ENCODE measurements at places on chromosomes 3 and 15.

DNA sequence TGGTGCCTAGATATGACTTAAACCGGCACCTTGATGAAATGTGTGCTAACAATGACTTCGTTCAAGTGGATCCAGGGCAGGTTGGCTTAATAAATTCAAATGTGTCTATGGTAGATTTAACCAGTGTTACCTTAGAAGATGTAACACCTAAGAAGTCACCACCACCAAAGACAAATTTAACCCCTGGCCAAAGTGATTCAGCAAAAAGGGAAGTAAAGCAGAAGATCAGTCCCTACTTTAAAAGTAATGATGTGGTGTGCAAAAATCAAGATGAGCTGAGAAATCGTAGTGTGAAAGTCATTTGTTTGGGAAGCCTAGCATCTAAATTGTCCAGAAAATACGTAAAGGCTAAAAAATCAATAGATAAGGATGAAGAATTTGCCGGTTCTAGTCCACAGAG is 1.1 kb downstream of the FAN1 start:
- no peak for DNase-seq

- no peak for DNase-seq
Measured at GRCh38 chr3:53702776-53703530, 143.3 kb downstream of the CHDH start.

DNA sequence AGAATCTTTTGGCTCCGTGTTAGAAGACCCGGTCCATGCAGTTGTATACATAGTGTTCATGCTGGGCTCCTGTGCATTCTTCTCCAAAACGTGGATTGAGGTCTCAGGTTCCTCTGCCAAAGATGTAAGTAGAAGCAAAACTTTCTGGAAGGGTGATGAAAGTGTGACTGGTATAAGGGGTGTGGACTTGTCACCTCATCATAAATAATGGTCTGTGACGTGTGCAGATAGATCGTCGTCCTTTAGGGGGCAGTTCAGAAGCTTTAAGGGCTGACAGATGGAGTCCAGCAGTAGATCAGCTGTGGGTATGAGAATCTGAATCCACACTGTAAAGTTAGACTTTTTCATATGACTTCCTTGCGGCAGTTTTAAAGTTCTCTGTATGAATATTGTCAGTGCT is 15.3 kb downstream of the SEC61A1 start:
- no peak for DNase-seq

DNA sequence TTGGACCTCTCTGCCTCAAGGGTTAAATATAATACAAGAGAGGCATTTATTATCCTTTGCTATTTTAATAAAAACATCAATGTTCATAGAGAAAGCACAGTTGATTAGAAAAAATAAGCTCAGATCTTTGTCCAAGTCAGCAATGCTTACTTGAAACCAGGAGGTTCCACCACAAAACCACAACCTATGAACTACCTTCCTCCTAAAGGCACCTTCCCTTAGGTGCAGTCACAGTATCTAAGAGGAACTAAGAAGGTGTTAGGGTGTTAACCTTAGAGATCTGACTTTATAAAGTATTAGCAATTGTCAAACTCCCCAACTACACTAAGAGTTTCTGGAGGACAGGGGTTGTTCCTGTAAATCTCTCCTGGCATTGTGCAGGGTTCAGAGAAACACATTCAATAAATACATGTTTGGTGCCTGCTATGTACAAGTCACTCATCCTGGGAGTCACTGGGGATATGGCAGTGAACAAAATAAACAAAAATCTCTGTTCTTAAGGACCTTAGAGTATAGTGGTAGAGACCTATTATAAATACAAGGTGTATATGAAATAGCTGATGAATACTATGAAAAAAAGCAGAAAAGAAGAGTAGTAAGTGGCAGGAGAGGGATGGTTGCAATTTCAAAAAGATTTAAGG is 208.6 kb downstream of the NFKBIZ start:
- no peak for DNase-seq

DNA sequence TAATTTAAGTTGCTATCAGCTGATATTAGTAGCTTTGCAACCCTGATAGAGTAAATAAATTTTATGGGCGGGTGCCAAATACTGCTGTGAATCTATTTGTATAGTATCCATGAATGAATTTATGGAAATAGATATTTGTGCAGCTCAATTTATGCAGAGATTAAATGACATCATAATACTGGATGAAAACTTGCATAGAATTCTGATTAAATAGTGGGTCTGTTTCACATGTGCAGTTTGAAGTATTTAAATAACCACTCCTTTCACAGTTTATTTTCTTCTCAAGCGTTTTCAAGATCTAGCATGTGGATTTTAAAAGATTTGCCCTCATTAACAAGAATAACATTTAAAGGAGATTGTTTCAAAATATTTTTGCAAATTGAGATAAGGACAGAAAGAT is 70.0 kb downstream of the ECT2 start:
- DNase-seq = no peak

DNA sequence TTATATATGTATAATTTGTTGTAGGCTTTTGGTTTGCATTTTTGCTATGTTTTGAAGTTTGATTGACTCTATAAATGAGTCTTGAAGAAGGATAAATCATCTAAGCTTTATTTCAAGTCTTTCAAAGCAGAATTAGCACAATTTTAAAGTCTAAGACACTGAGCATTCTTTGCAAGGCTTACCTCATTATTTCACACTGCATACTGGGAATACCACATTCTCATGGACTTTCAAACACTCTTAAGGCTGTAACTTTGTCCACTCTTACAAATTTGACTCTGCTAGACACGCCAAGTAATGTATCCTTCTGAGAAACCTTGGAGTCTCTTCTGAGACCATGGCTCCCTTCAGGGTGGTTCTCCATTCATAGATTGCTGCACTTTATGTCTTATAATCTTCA is 281.3 kb upstream of the COL8A1 start:
- no peak for DNase-seq

- no peak for DNase-seq
Measured at GRCh38 chr3:134956395-134956794, 161.3 kb downstream of the EPHB1 start.

GRCh38 chr15:33021806-33022389 is 172.6 kb downstream of the FMN1 start:
- DNase-seq = peak; percentile 65

DNA sequence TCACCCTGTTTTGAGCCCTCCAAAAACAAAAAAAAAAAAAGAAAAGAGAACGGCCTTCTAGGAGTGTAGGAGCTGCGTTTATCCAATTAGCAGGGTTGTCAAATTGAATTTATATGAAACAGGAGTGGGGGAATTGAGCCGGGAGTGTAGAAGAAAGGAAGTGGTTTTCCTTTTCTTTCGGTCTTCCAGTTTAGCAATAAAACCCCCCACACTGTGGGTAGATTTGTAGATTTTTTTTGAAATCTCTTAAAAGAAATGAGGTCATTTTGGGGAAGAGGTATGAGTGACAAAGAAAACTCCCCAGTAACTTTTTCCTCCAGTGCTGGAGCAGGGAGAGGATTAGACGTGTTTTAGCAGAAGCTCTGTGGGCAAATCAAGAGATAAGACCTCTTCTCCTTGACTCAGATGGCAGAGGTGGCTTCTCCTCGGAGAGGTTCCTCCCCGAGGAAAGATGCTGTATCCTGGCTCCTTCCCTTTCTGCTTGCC is 30.8 kb downstream of the BOC start:
- DNase-seq = peak; percentile 44

DNA sequence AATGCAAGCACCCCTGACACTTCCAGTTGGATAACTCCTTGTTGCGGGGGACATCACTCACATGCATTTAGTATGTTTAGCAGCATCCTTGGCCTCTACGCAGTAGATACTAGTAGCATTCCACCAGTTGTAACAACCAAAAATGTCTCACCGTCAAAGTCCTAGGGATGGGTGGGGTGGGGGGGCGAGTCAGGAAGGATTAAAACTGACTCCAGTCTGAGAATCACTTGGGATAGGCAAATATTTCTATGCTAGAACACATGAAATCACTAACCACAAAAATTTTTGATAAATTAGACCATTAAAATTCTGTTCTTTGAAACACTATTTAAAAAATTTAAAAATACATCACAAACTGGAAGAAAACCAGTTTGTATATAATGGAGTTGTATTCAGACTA is 18.0 kb downstream of the ICE2 start:
- DNase-seq = no peak

- DNase-seq = no peak
Measured at GRCh38 chr3:175065497-175065896, 206.4 kb downstream of the NAALADL2 start.

GRCh38 chr3:127409421-127410136 is 121.7 kb upstream of the PRR20G start:
- DNase-seq = no peak

DNA sequence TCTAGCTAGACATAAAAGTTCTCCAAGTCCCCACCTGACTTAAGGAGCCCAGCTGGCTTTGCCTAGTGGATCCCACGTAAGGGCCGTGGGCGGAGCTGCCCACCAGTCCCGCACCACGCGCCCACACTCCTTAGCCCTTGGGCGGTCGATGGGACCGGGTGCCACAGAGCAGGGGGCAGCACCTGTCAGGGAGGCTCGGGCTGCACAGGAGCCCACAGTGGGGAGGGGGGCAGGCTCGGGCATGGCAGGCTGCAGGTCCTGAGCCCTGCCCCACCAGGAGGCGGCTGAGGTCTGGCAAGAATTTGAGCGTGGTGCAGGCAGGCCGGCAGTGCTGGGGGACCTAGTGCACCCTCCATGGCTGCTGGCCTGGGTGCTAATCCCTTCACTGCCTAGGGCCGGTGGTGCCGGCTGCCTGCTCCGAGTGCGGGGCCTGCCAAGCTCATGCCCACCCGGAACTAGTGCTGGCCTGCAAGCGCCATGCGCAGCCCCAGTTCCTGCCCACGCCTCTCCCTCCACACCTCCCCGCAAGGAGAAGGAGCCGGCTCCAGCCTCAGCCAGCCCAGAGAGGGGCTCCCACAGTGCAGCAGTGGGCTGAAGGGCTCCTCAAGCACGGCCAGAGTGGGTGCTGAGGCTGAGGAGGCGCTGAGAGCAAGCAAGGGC is 78.7 kb downstream of the SLC6A1 start:
- DNase-seq = no peak

DNA sequence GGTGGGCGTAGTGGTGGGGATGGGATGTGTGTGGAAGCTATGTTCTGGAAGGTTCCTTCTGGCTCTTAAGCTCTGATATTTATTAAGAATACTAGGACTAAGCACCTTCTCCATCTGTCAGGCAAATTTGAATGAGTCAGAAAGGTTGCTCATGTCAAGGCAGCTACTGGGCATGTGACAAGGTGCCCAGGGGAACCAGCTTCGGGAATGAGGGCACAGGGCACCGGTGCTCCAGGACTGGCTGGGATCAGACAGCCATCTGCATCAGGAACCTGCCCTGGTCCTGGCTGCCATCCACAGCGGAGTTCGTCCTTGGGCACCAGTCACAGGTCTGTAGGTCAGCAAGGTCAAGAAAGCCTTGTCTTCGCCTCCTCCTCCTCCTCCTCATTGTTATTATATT is 32.5 kb downstream of the CA12 start:
- no peak for DNase-seq

DNA sequence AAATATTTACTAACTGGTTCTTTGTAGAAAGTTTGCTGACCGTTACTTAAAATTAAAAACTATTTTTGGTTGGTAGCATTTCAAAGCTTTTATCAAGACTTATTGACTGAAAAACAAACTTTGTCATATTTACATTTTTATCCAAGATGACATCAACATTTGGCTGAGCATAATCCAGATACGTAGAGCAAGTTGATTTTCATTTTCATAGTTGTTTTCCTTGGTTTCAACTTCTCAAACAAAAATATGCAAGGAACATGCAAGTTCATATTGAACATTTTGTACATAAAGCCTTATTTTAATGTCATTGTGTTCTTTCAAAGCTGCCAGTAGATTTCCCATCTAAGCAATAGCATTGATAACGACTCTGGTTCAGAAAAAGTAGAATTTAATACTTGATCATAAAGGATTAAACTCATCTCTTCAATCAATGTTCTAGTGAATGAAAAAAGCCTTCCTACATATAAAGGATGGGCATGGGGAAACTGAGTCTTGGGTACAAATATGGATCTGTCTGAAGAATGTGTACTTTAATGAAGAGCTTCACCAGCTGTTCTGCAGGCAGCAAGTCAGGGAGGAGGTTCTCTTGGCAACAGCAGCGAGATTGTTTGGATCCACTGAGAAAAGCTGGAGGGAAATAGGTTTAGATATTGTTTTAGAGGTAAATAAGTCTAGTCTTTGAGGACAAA is 5.6 kb downstream of the RAB8B start:
- peak; percentile 88 for DNase-seq

GRCh38 chr3:16546186-16547010 is 32.9 kb upstream of the RFTN1 start:
- no peak for DNase-seq

Measured in lung (tissue), 17 donors.